GM12878 (cell line): ENCODE measurements at places on chromosomes 5 and 9.

DNA sequence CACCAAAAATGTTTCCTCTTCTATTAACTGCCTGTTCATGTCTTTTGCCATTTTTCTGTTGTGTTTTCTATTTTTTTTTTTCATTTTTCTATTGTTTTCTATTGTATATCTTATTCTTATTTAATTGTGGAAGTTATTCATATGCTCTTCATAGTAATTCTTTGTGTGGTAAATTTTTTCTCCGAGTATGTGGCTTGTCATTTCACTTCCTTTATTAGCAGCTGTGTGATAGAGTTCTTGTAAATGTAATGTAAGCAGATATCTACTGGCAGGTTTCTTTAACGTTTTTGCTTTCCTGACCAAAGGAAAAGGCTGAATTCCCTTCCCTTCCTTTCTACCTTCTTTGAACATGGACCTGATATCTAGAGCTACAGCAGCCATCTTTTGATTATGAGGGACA lies 5.8 kb upstream of the PLPP1 start:
- no peak for DNase-seq

GRCh38 chr5:61974680-61975079 lies 331.3 kb upstream of the KIF2A start:
- DNase-seq: no peak

- DNase-seq: no peak
Measured at GRCh38 chr9:10282084-10282483, 330.7 kb downstream of the PTPRD start.

DNA sequence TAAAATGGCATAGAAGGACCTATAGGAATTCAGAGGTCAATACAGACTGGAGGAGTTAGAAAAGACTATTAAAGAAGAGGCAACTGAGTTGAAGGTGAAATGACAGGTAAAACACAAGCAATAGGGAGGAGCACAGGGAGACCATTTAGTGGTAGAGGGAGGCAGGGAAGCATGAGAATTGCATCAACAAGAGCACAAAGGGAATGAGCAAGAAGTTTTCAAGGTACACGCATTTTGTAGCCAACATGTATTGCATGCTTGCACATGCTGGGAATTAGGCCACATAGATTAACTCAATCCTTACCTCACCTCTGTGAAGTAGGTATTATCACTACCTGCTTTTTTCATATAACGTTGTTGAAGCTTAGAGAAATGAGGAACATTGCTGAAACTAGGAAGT lies 42.3 kb downstream of the PLPP1 start:
- no peak for DNase-seq

DNA sequence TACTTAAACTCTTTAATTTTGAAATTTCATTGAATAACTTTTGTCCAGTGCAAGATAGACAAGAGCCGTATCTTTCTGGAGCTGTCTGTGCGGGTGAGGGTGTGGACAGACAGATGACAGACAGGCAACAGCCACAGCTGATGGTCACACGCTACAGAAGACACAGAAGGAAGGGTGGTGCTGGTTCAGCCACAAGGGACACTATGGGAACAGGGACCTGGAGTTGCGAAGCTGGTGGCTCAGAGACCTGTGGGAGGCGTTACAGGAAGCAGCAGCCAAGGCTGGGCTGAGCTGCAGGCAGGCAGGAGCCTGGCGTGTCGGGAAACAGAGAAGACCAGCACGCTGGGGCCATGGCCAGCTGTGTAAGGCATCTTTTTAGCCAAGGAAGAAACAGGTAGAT lies 104.4 kb downstream of the WNK2 start:
- no peak for DNase-seq

DNA sequence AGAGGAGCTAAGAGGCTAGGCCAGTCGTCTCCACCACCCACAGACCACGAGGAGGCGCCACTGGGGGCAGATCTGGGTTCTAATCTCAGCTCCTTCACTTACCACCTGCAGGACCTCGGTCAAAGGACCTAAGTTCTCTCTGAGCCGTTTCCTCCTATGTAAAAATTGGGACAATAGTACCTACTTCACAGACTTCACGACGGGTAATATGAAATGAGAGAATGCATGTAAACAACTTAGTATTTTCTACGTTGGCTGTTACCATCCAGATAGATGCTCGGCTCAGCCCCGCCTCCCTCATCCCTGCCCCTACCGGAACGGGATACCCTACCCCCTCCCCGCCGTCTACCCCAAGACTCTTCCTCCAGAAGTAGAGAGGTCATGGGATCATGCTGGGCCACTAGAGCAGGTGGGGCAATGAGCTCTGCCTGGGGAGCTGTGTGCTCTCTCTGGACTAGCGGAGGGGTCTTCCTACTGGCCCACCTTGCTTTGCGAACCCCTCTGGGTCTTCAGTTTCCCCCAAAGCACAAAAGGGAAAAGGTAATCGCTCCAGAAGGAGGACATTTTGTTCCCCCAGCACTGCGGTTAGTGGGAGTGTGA lies 541 bp downstream of the GNPDA1 start:
- DNase-seq: no peak
